ENCODE measurements at places on chromosomes 1 and 21. TPM values are rescaled to one million over a fixed set of nuclear protein-coding genes. Genes with fewer than 3 reads are reported as not detected.
A peak's percentile ranks its signal among the peaks of the same experiment; 100 is the strongest.

GRCh38 chr1:92374223-92374622 is 75.4 kb downstream of the RPAP2 start:
- no peak for DNase-seq

DNA sequence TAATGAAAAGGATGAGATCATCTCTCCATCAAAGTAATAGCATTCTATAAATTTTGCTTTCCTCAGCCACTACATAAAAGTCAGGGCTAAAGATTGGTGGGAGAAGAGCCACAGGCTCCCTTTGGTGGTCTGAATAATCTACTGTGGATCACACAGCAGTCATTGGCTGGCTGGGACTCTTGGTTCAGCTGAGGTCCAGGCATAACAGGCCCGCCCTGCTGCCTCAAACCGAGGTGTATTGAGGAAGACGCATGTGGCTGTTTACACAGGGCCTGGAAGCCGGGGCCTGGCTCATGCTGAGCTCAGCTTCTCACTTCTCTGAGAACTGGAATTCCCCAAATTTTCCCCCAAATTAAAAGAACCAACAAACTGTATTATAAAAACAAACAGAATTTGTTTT is 139.2 kb downstream of the PTPRC start:
- peak; percentile 9 for DNase-seq

DNA sequence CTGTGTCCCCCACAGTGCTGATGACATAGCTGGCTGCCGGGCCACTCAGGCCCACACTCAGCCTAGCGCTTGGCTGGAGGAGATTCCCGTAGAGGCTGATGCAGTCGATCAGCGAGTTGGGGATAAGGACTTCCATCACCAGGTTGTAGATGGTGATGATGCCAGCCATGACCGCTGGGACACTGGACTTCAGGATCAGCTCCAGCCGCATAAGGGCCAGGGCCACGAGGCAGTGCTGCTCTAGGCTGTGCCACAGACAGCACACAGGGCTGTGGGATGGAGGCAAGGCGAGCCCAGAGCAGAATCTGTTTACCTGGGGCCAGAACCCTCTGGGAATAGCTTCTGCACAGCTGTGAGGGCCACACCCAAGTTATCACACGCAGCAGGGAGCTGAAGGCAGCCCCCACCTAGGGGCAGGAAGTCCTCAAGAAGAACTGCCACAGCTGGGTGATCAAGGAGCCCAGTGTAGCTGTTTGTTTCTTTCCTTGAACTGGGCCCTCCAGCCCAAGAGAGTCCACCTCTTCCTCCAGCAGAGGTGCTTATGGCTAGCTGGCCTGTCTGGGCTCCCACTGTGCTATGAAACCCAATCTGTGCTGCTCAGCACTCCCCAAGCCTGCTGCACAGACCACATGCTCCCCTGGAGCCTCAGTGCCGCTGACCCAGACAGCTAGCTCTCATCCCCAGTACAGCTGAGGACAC is 6.2 kb downstream of the SLC2A1 start:
- no peak for DNase-seq

Gene HAO2
- not detected for total RNA-seq

GRCh38 chr1:156310962-156311361 is 11.9 kb upstream of the VHLL start:
- DNase-seq = peak; percentile 47

DNA sequence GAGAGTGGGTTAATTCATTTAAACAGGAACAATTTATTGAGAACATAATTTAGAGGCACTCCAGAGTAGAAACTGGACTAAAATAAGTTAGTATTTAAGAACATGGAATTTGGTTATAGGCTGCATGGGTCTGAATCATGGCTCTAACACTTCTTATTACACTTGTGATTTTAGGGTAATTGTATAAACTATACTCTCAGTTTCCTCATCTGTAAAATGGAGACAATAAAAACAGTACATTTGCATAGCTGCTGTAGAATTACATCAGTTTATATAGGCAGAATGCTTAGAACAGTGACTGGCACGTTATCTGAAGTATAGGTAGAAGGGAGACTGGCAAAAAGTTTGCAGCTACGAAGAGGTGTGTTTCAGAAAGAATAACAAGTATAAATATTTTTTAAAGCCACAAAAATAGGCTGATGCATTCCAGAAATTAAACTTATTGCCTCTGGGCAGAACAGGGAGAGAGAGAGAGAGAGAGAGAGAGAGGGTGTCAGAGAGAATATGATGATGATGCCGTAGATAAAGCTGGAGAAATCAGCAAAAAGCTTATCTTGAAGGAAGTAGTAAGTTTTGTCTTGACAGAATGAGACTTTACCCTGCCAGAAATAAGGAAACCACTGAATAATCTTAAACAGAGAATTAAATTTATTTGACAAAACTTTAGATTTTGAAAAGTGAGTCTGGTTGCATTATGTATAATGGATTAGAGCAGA is 8.1 kb upstream of the OR6K3 start:
- DNase-seq = no peak

DNA sequence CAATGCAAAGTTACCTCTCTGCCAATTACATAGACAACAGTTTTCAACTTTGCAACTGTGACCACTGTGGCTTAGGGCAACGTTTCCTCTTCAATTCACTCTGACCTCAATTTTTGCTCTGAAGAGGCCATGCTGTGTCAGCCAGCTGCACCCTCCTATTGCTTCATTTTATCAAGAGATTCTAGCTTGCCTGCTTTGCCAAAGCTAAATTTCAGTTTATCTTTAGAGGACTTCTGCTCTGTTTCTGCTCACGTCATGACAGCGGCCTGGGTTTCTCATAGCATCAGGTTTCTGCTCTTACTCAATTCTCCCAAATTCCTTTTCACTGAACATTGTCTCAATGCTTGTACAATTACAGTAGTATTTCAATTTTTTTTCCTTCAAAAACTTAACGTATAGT is 154.6 kb downstream of the PLA2G4A start:
- peak; percentile 98 for DNase-seq

Gene CHIT1
- not detected for total RNA-seq

DNA sequence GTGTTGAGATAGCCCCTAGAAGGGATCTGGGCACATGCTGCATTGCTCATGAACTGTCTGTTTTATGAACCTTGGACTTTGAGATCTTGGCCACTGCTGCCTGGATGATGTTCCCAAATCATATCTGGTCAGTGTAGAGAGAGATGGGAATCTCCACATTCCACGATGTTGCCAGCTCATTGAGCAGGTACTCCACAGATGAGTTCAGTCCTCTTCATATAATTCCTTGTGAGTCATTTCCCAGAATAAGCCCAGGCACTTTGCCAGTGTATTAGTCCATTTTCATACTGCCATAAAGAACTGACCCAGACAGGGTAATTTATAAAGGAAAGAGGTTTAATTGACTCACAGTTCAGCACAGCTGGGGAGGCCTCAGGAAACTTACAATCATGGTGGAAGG is 254.0 kb upstream of the RUNX1 start:
- DNase-seq = peak; percentile 93

DNA sequence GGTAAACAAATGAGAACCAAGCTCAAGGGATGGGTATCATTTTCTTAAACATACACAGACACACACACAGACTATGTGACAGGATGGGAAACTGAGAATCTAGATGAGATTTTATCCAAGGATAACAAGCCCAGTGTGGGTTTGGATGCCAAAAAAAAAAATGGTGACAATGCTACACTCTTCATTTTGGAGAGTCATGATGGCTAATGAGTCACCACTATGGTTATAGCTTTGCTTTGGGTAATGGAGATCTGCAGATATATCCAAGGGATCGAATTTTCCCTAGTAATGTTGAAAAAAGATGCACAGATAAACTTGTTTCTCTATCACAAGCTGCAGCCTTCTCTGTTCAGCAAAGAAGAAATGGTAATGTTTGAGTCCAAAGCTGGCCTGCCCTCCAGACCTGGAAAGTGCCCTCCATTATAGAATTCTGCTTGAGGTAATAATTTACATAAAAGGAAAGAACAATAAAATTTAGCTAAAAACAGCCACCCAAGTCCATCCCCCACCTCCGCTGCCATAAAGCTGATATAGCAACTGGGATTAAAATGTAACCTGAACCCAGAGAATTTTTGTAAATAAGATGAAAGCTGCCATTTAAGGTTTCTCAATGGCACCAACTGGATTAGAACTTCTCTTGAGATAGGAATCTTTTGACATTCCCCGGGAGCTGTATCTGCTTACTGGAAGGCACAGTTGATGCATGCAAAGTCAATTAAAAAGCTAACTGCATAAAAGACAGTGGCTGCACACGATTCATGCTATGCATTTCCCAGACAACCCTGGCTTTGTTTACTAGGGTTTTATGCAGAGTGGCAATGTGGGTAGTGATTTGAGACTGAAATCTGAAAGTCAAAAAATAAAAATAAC is 395.2 kb upstream of the LYPLAL1 start:
- peak; percentile 18 for DNase-seq

DNA sequence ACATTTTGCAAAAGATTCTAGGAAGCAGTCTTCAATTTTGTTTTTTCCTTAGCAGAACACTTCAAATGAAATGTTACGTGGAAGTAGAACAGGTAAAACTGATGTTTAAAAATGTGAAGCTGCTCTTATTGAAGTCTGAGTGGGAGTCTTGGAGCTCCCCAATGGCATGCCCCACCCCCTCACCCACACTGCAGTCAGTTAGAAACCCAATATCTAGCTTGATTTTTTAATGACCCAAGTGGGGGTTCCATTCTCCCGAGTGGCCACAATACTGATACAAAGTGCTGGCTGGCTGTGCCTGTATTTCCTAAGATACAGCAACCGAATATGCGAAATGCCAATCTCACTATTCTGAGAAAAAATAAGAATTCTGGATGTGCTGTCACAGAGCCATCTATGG is 31.3 kb downstream of the GPR3 start:
- DNase-seq = no peak

GRCh38 chr1:22600071-22600816 is 36.2 kb upstream of the C1QA start:
- DNase-seq = no peak

DNA sequence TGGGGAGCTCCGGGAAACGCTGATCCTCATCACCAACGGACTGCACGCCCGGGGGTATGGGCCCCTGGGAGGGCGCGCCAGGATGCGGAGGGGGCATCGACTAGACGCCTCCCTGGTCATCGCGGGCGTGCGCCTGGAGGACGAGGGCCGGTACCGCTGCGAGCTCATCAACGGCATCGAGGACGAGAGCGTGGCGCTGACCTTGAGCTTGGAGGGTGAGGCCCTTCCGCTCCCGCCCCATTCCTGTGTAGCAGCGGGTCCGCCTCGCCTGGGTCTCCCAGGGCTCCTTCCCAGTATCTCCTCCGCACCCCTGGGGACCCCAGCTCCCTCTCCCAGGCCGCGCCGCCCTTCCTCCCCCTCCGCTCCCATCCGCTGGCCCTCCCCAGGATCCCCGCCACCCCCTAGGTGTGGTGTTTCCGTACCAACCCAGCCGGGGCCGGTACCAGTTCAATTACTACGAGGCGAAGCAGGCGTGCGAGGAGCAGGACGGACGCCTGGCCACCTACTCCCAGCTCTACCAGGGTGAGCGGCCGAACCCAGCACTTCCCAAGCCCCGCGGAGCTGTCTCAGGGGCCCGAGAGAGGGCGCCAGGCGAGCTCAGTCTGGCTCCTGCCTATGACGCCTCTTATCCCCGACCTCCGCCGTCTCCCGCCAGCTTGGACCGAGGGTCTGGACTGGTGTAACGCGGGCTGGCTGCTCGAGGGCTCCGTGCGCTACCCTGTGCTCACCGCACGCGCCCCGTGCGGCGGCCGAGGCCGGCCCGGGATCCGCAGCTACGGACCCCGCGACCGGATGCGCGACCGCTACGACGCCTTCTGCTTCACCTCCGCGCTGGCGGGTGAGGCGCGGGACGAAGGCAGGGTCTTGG is 5.0 kb downstream of the HAPLN2 start:
- peak; percentile 24 for DNase-seq

GRCh38 chr21:23853796-23854379 is 1753.4 kb downstream of the MRPL39 start:
- DNase-seq = peak; percentile 31
